Vagina (tissue), 2 donors: ENCODE measurements at places on chromosomes 11 and 22. TPM values are rescaled to one million over a fixed set of nuclear protein-coding genes. Genes with fewer than 3 reads are reported as not detected.
A peak's percentile ranks its signal among the peaks of the same experiment; 100 is the strongest.

DNA sequence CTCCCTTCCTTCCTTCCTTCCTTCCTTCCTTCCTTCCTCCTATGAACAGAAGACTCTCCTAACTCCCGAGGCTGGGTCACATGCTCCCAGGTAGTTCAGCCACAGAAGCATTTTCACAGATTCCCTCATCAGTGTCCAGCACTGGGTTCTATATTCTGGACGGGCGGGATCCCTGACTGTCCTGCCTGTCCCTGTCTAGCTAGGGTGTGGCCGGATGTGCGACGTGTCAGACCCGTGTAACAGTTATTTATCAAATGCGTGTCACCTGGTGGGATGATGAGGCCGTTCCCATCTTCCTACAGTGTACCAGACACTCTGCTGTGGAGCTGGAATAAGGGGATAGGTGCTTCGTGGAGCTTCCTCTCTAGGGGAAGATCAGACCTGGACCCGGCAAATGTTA lies 901.0 kb downstream of the BRD1 start:
- no peak for DNase-seq

GRCh38 chr11:8913961-8914660 lies 3.1 kb downstream of the AKIP1 start:
- peak; percentile 65 for DNase-seq

- DNase-seq: no peak
Observed at GRCh38 chr11:64355078-64355940, 3.7 kb upstream of the RPS6KA4 start.

GRCh38 chr11:110529043-110529442 lies 99.3 kb downstream of the FDX1 start:
- no peak for DNase-seq

The TBX10 gene
- total RNA-seq: not detected

DNA sequence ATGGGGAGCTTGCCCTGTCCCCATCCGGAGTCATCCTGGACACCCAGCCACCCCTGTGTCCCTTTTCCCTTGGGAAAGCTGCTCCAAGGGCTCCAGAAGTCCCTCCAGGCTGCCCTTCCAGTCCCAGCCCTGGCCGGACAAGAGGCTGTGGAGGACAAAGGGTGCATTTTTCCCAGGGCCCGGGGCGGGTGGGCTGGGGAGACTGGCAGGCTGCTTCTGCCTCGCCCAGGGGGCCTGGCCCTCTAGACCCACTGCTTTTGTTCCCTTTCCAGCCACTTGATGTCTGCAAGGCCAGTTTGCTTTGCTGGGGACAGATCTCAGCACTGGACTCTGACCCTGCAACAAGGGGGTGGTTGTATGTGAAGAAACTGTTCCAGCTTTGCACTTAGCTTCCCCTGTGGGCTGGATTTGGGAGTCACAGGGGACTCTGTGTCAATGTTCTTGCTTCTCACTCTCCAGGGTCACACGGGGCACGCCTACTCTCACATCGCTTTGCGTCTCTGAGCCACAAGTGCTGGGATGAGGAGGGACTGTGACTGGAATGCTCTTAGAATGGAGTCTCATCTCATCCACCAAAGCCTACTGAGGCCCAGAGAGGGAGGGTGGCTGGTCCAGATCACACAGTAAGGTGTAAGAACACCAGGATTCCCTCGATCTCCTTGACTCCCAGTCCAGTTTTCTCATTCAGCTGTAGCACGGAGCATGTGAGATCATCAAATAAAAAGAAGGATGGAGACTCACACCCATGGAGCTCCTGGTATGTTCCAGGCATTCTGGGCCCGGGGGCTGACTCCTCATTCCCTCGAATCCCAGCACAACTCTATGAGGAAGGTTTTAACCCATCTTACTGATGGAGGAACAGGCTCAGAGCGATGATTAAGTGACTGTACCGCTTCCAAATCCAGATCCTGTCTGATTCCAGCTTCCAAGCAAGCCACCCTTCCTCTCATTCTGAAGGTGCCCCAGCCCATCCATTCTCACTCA lies 59.9 kb downstream of the FBXO7 start:
- DNase-seq: no peak

GRCh38 chr22:45067731-45068130 lies 57.9 kb upstream of the PHF21B start:
- no peak for DNase-seq

DNA sequence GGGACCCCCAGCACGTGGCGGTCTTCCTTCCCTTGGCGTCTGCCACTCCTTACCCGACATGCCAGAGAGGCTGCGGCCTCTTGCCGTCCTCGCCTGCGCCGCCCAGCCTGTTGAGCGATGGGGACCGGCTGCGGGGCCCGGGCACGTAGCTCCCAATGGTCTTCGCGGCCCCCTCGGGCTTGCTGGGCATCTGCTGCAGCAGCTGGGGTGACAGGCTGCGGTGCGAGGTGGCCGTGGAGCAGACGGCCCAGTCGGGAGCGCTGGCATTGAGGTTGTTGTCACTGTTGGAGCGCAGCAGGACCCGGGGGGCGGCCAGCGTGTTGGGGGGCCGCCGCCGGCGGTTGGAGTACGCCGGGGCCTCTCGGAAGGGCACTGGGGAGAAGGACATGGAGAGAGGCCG lies 422.0 kb downstream of the CTTN start:
- no peak for DNase-seq

DNA sequence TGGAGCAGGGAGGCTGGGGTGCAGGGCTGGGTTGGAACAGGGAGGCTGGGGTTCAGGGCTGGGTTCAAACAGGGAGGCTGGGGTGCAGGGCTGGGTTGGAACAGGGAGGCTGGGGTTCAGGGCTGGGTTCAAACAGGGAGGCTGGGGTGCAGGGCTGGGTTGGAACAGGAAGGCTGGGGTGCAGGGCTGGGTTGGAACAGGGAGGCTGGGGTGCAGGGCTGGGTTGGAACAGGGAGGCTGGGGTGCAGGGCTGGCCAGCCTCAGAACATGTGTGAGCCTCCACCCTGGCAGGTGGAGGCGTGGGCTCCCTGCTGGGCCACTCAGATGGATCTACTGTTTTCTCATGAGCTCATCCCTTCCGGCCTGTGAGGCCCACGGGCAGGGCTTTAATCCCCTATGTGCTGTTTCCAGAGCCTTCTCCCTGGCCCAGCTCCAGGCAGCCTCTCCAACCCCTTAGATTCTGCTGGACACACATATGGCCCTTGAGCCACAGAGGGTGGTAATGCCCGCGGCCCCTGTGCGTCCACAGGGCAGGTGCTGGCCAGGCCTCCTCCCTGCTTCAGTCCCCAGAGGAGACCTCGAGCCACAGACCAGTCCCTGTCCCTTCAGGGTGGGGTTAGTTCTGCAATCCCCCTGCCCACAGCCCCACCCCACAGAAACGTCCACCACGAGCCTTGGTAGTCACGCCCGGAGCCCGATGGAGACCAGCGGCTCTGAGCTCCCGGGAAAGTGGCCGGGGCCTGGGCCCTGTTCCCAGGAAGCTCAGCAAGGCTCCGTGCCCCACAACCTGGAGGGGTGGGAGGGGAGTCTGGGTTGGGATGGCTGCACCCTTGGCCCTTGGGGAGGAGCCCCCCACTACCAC lies 197.9 kb downstream of the BRD1 start:
- no peak for DNase-seq

The CD6 gene
- 3.9 TPM for total RNA-seq

GRCh38 chr11:79467761-79468160 lies 26.9 kb upstream of the TENM4 start:
- no peak for DNase-seq

DNA sequence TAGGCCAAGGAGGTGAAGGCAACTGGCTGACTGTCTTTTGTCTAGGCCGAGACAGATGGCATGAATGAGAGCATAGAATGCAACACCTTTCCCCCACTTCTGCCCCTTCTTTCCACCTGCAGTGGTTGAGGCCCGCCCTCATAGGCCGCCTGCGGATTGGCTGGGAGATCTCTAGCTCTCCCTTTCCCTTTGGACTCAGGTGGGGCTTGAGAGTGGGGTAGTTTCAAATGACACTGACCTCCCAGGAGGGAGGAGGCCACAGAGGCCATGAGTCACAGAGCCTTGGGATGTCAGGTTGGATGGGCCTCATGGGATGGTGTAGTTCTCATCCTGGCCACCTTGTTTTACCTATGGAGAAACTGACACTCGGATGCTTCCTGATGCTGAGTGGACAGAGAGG lies 9.1 kb downstream of the MICAL2 start:
- no peak for DNase-seq

The CNTF gene
- not detected for total RNA-seq
